ENCODE measurements at places on chromosomes 2 and 18.

DNA sequence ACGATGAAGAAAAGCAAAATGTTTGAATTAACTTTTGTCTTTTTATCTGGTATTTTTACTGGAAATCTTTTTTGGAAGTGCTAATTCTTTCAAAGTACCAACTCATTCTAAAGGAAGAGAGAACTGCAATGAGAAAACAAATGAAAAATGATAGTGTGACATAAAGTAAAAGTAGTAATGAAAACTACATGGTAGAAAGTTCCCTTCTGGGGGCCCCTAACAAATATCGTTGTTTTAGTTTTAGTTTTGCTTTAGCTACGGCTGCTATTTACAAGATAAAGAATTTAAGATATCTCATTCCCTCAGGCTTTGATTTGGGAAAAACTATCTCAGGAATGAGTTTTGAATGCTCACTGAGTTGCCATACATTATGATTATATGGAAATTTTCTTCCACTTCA, 161.4 kb downstream of the XIRP2 start:
- H3K4me1 ChIP-seq: peaks cover 20% of the 10 kb centered on the region
- H3K27ac ChIP-seq: no peak overlapping the region
- H3K36me3 ChIP-seq: no peaks in the 10 kb centered on the region
- no peaks in the 10 kb centered on the region for H3K27me3 ChIP-seq
- no peak overlapping the region for H3K4me3 ChIP-seq

DNA sequence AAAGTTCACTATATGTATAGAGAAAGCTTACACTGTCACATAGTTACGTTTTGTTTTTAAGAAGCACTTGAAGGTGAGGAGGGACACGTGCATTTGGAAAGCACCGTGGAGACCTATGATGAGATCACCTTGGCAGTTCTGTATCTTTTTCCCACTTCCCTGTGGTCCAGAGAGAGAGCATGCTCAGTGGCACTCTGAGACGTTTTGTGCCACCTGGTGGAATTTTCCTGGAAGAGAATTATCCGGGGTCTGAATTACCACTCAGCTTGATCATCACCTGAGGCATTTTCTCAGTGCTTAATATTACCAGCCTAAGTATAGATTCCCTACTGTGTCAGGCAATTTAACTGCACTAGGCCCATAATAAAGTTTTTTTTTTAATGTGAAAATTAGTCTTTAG, 469.4 kb upstream of the SMIM21 start:
- no peak overlapping the region for H3K4me3 ChIP-seq
- no peaks in the 10 kb centered on the region for H3K27me3 ChIP-seq
- H3K4me1 ChIP-seq: peaks cover 7% of the 10 kb centered on the region
- no peaks in the 10 kb centered on the region for H3K36me3 ChIP-seq

- no peak overlapping the region for H3K27ac ChIP-seq
- peaks cover under 1% of the 10 kb centered on the region for H3K36me3 ChIP-seq
- H3K4me3 ChIP-seq: no peak overlapping the region
- peaks cover 9% of the 10 kb centered on the region for H3K4me1 ChIP-seq
- DNase-seq: no peak
These were observed 11.3 kb upstream of the MALL start for GRCh38 chr2:110126906-110127305.

DNA sequence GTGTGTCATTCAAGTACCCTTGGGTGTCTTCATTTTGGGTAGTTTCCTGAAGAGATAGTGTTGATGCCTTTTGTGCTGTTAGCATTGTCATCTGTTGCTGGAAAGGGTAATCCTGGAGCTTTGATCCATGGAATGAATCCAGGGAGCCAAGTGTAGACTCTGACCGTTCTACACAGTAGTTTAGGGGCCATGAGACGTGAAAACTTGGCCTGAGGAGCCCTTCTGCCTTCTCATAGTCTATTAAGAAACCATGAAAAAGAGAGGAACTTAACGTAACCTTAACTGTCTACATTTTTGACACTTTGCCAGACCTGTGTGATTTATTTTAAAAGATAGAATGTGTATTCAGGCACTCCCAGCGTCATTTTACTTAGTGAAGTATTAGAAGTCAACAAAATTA, 194.0 kb downstream of the BABAM2 start:
- no peaks in the 10 kb centered on the region for H3K27me3 ChIP-seq
- peak overlapping the region; percentile 82 for H3K27ac ChIP-seq
- no peak overlapping the region for H3K4me3 ChIP-seq
- peaks cover 68% of the 10 kb centered on the region for H3K4me1 ChIP-seq
- DNase-seq: no peak

DNA sequence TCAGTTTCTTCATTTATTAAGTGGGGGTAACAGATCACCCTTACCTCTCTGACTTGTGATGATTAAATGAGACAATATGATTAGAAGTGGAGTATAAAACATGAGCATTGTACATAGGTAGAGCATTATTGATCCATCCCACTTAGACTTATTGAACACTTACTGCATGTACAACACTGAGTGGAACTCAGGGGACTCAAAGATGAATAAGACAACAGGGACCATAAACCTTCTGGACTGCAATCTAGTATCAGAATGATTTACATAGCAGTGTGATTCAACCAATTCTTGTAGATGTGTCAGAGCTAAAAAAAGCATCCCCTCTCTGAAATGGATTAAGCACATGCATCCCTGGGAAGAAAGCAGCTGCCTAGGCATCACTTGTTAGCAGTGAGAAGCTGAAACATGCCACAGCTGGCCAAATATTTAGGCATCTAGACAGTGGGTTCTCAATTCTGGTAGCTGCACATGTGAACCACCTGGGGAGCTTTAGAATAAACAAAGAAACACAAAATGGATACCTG, 111.5 kb downstream of the CYRIA start:
- DNase-seq: no peak
- no peaks in the 10 kb centered on the region for H3K27me3 ChIP-seq
- no peak overlapping the region for H3K4me3 ChIP-seq

GRCh38 chr2:149155196-149155969, 116.9 kb downstream of the LYPD6B start:
- H3K4me1 ChIP-seq: peaks cover 19% of the 10 kb centered on the region
- H3K27me3 ChIP-seq: peaks cover 16% of the 10 kb centered on the region
- peaks cover 4% of the 10 kb centered on the region for H3K36me3 ChIP-seq
- DNase-seq: no peak
- H3K4me3 ChIP-seq: no peak overlapping the region

- H3K4me3 ChIP-seq: no peak overlapping the region
- H3K36me3 ChIP-seq: no peaks in the 10 kb centered on the region
- no peaks in the 10 kb centered on the region for H3K27me3 ChIP-seq
- no peak overlapping the region for H3K27ac ChIP-seq
These were observed 230.4 kb downstream of the FHOD3 start for GRCh38 chr18:36527740-36528455.

DNA sequence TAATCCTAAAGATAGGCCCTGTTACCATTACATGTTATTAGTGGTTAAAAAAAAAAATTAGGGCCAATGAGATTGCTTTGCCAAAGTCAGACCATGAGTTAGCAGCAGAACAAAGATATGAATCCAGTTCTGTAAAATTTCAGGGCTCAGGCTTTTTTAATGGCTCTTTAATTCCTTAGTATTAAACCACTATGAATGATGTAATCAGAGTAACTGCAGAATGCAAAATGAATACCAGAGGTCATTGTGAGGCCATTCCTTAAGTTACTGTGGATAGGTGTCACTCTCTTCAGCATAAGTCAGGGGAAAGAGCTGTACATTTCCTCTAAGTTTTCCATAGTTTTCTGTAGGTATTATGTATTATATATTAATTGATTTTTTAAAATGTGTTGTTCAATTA, 42.2 kb upstream of the TBR1 start:
- H3K36me3 ChIP-seq: peaks cover 18% of the 10 kb centered on the region
- no peak for DNase-seq
- H3K27me3 ChIP-seq: no peaks in the 10 kb centered on the region
- no peak overlapping the region for H3K4me3 ChIP-seq

DNA sequence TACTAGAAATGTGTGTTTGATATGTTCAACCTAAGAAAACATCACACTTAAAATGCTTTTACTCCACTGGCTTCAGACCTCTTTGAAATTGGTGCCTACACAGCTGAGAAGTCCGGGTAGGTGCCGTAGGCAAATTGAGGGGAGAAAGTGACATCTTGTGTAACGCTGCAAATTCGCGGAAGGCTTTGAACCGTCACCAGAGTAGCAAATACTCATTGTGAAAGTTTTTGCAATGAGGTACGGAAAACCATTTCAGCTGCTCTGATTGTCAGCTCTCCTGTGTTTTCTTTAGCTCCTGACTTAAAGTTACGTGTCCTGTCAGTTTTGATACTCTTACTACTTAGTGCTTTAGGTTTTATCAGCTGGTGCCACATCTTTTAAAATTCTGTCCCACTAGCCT, 224.5 kb downstream of the FAM210A start:
- H3K4me1 ChIP-seq: peaks cover 32% of the 10 kb centered on the region
- H3K27ac ChIP-seq: peak overlapping the region; percentile 23
- H3K36me3 ChIP-seq: peaks cover 13% of the 10 kb centered on the region
- peaks cover 10% of the 10 kb centered on the region for H3K27me3 ChIP-seq

- H3K27me3 ChIP-seq: no peaks in the 10 kb centered on the region
- H3K36me3 ChIP-seq: no peaks in the 10 kb centered on the region
- no peak for DNase-seq
- H3K27ac ChIP-seq: peak overlapping the region; percentile 86
These were observed 28.9 kb downstream of the PXDN start for GRCh38 chr2:1715184-1716013.

DNA sequence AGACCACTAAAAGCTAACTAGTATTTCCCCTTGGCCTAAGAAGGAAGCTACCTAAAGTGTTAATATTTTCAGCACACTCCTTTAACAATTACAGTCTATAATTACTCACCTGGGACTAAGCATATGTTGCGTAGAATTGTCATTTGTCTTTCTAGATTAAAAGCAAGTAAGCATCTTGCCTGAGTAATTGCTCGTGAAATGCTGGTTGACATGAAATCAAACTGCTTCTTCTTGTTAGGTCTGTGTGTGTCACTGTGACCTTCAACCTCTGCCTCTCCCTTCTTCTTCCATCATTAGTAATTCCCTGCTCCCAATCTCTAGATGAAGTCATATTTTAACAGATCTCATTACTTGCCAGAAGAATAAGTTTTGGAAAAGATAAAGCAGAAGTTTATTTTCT, 212.2 kb downstream of the XIRP2 start:
- no peaks in the 10 kb centered on the region for H3K36me3 ChIP-seq
- no peaks in the 10 kb centered on the region for H3K27me3 ChIP-seq
- H3K4me1 ChIP-seq: peaks cover 5% of the 10 kb centered on the region
- no peak overlapping the region for H3K27ac ChIP-seq

- H3K36me3 ChIP-seq: peaks cover 5% of the 10 kb centered on the region
- no peak for DNase-seq
- peak overlapping the region; percentile 99 for H3K27ac ChIP-seq
- no peaks in the 10 kb centered on the region for H3K27me3 ChIP-seq
- peak overlapping the region; percentile 92 for H3K4me3 ChIP-seq
These were observed 2.8 kb downstream of the PCBP1 start for GRCh38 chr2:70089983-70090525.

- H3K27ac ChIP-seq: no peak overlapping the region
- peak; percentile 58 for DNase-seq
- peaks cover 6% of the 10 kb centered on the region for H3K4me1 ChIP-seq
- H3K27me3 ChIP-seq: peaks cover 47% of the 10 kb centered on the region
These were observed 335 bp downstream of the HES6 start for GRCh38 chr2:238239543-238239862.

DNA sequence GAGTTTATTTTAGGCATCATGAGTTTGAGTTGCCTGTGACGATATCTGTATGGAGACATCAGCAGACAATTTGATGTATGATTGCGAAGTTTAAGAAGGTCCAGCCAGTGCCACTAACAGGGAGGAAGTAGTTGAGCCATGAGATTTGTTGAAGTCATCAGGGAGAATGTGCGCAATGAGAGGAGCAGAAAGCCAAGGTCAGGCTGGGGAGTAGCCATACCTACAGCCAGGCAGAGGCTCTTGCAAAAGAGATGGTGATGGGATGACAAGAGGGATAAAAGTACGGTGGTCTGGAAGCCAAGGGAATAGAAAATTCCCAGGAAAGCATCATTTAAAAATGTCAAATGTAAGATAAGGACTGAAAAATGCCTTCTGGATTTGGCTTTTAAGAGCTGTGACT, 51.2 kb downstream of the LIMS1 start:
- peaks cover 28% of the 10 kb centered on the region for H3K4me1 ChIP-seq
- H3K36me3 ChIP-seq: no peaks in the 10 kb centered on the region
- no peak overlapping the region for H3K4me3 ChIP-seq
- no peak for DNase-seq
- H3K27me3 ChIP-seq: no peaks in the 10 kb centered on the region

DNA sequence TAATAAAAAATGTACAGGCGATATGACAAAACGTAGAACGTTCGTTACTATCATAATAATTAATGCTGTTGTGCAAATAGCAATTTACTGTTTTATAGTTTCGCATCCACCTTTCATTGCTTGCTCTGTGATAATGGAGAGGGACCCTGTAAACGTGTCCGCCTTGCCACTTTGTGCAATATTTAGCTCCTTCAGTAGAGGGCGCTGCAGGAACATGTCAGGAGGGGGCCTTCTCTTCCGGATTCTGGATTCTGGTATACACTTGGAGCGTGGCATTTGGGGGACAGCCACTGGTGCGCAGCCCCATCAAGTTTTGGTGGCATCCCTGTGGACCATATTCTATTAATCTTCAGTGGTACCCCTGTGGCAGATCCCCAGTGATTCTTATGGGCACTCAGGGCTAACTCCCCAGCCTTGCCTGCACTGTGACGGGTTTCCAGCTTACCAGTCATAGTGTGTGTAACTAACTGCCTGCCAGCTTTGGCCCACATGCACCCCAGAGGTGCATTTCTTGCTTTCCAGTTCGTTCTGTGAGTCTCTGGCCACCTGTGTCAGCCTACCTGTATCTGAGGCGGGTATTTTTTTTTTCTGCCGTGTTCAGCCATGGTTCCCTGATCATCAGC, 140.3 kb downstream of the CYRIA start:
- no peaks in the 10 kb centered on the region for H3K36me3 ChIP-seq
- no peaks in the 10 kb centered on the region for H3K27me3 ChIP-seq
- H3K27ac ChIP-seq: no peak overlapping the region
- H3K4me3 ChIP-seq: no peak overlapping the region

DNA sequence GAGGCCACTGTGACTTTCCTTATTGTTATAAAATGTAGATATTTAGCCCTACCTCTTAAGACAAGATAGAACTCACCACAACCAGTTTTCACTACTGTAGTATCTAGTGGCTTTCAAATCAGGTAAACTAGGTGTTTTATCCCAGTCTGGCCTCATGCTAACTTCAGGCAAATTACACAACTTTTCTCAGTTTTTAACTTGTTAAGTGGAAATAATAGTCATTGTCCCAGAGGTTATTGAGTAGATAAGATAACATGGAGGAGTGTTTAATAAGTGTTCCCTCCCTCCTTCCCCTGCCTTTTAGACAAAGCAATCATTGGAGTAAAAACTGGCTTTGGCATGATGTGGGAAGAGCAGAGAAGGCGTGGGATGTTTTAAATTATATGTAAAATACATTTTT, 27.3 kb downstream of the ANXA4 start:
- H3K4me1 ChIP-seq: peaks cover 13% of the 10 kb centered on the region
- no peak for DNase-seq
- H3K4me3 ChIP-seq: no peak overlapping the region

DNA sequence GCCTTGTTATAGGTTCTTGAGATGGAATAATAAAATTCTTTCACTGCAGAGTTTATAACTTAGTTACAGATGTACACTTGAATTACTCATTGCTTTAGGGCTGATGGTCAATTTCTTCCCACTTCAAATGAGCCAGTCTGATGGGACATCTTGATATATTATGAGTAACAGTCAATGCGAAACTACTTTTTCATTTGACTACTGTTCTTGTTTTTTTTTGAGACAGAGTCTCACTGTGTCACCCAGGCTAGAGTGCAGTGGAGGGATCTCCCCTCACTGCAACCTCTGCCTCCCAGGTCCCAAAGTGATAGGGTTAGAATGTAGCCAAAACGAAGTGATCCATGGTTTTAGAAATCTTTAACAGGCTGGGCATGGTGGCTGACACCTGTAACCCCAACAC, 57.1 kb downstream of the ST3GAL5 start:
- H3K4me3 ChIP-seq: no peak overlapping the region
- peaks cover 3% of the 10 kb centered on the region for H3K36me3 ChIP-seq
- no peak overlapping the region for H3K27ac ChIP-seq
- DNase-seq: no peak
- peaks cover 1% of the 10 kb centered on the region for H3K27me3 ChIP-seq
- H3K4me1 ChIP-seq: peaks cover 10% of the 10 kb centered on the region

Data from mesothelial cell of epicardium (in vitro differentiated cells).